ENCODE measurements at places on chromosomes 6 and 20. TPM values are rescaled to one million over a fixed set of nuclear protein-coding genes. Genes with fewer than 3 reads are reported as not detected.

DNA sequence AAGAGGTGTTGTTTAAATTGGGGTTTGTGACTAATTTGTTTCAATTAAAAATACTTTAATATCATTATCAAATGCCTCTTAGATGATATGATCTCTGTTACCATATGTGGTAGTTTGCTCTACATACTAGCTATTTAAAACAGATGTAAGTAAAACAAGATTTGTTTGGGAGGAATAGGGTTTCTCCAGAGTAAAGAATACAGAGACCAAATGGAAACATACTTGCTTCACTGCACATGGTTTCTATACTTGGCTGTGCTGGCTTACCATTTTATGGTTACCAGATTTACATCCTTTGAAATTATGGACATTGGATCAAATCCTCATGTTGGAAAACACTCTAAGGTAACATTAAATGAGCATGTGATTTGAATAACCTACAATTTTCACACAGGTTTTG lies 588.3 kb downstream of the CD109 start:
- no peak for DNase-seq

The SLC22A23 gene
- 2.2 TPM for total RNA-seq

DNA sequence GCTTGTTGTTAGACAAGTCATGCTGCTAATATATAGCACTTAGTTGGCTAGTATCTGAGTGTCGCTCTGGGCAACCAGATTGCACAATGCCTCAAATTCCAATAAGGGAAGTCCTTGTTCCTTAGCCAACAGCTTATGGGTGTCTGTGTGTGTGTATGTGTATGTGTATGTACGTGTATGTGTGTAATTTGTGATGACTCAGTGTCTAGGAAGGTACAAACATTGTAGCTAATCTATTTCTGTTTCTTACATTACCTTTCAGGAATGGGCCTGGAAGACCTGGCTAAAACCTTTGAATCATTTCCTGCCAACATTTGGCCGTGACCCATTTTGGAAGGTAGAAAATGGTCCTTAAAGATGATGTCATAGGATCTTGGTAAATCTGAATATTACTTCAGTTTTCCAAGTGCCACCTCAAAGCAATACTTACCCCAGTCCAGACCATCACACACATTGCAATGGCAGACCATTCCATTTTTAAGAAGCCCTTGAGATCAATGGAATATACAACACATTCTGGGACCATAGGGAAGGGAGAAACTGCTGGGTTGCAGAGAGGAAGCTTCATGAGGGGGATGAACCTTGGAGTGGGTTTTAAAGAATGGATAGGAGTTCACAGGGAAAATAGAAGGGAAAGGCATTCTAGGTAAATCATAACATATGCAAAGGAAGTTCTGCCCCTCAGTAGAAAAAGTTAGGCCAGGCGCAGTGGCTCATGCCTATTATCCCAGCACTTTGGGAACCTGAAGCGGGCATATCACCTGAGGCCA lies 25.1 kb downstream of the NEDD9 start:
- DNase-seq, result peak; percentile 100

GRCh38 chr20:61604549-61604948 lies 352.5 kb downstream of the CDH4 start:
- no peak for DNase-seq

GRCh38 chr20:20216941-20217340 lies 151.0 kb upstream of the INSM1 start:
- DNase-seq, result no peak

- no peak for DNase-seq
These were observed 243.1 kb upstream of the FLRT3 start for GRCh38 chr20:14580418-14581074.

The POPDC3 gene
- total RNA-seq, result 12.3 TPM

The BNIP5 gene
- total RNA-seq, result not detected

DNA sequence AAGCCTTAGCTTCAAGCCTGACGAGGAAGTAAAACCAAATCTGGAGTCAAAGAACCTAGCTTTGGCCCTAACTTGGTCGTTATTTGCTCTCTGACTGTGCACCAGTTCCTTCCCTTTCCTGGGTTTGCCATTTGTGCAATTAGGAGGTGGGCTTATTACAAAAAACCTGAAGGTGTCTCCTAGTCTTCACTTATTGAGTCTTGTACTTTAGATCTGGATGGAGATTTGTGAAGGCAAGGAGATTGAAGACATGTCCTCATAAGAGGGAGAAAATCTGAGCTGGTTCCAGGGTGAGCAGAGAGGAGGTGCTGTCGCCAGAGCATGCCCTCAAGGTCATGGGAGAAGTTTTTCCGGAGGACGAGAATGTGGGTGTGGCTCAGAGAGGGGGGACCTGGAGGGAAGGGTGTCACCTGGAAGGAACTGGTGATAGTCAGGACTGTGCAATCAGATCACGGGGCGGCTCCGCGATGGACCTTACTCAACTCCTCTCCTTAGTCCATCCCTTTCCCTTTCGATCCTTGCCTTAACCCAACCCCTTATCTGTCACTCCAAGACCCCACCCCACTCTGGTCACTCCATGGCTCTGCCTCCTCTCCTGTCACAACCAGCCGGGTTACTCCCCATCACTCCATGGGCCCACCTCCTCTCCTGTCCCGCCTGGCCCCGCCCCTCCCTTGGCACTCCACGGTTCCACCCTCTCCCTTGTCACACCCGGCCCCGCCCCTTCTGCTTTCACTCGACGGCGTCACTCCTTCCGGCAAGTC lies 588 bp upstream of the ACSS2 start:
- DNase-seq, result peak; percentile 98

GRCh38 chr6:36809941-36810803 lies 29.1 kb downstream of the CPNE5 start:
- no peak for DNase-seq

The GRM1 gene
- total RNA-seq, result not detected

The RRAGD gene
- total RNA-seq, result 0.04 TPM

The MYO6 gene
- total RNA-seq, result 23.7 TPM

DNA sequence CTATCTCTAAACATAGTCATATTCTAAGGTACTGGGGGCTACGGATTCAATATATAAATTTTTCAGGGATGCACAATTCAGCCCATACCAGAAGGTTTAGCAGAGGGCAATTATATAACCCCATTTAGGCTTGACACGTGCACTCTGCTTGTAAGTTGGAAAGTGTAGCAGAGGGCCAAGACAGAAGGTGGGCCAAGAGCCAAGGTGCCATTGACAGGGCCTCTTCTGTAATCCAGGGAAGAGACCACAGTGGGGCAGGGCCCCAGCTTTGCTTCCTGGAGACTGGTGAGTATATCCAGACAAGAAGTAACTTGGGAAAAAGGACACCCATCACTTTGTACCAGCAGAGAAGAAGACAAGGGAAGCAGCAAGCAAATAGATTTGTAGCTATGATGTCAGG lies 672.4 kb upstream of the MARCKS start:
- no peak for DNase-seq

The LY6G6D gene
- not detected for total RNA-seq

The SNHG17 gene
- 30.6 TPM for total RNA-seq

DNA sequence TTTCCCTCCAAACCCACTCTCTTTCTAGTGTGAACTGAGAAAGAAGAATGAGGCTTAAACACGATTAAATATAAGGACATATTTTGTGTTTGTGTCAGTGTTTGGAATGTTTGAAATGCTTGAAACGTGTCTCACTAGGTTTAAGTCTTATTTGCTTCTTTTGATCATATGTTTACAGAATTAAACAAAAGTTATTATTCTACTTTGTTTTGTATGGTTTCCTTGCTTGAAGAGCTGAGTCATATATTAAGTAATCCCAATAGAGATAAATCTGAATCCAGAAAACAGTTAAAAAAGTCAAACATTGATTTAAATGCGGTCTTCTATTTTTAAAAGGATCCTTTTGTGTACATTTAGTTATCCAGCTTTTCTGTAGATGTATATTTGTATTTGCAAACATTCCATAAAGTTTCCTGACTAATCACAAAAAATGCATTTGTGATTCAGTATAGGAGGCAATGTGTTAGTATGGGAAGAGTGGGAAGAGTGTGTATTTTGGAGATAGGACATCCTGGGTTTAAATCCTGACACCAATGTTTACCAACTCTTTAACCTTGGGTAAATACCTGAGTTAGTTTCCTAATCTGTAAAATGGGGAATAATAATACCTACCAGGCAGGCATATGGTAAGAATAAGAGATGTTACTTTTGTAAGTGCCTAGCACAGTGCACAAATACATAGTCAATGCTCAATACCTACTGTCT lies 72.9 kb downstream of the TSBP1 start:
- DNase-seq, result peak; percentile 7

DNA sequence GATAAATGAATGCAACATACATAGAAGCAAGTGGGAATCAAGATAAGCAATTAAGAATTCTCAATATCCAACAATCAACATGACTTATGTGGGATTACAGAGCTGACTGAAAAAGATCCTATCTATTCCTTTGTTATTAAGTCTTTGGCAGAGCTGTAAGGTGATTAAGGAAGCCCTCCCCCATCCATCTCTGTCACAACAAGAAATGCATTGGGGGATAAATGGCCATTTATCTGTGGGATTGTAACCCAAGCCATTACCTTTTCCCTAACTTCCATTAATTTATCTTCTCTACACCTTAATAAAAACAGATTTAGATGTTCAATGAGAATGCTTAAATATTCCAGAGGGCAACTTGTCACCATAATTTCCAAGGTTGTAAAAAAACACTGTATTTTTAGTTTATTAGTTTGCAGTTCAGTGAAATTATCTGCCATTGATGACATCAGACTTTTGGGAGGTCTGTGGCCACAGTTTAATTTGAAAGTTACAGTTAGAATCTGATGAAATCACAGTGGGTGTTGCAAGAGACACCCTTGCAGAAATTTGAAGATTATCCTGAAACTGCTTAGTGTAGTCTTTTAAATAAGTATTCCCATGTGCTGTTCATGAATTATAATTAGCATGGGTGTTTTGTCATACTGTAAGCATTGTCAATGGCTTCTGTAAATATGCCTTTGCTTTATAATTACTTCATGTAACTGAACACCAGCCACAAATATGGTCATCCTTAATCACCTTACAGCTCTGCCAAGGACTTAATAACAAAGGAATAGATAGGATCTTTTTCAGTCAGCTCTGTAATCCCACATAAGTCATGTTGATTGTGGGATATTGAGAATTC lies 49.4 kb upstream of the FYN start:
- peak; percentile 21 for DNase-seq
